ENCODE measurements at places on chromosomes 3 and 15.

DNA sequence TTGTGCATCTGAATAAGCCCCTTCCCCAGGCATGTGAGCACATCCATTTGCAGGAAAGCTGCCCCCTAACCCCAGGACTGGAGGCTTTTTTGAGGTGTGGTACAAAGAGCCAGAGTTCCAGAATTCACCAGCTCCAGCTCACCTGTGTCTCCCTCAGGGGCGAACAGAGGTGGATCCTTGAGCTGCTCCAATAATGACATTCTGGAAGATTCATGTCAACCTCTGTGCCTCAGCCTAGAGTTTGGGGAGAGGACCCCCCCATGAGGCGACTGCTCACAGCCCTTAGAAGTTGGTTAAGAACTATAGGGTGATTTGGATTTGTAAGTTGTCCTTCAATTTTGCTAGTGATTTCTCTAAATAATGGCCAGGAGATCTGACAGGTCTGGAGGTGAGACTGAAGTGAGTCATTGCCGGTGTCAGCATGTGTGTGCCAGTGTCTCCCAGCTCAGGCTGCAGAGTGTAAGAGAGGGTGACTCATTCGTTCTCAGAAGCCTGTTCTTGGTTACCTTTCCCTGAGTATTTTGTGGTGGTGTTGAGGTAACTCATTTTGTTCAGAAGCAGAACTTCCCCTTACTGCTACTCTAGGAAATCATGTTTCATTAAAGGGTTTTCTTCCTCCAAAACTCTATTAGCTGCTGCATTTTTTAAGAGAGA, 136.9 kb upstream of the TOPAZ1 start:
- DNase-seq: peak; percentile 51

DNA sequence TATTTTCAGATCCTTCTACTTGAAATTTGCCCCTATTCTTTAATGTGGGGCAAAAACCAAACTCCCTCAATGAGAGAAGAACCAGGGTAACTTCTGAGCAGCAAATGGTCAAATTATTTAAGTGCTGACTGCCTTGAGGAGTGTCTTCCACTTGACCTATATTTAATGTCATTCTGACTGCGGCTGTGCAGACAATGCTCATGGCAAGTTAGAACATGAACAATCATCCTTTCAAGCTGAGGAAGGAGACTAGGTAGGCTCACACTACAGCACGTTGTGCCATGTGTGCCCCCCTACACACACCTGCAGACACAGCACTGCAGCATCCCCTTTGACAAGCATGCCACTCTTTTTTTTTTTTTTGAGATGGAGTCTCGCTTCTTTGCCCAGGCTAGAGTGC, 98.2 kb downstream of the OSBPL10 start:
- DNase-seq: no peak

DNA sequence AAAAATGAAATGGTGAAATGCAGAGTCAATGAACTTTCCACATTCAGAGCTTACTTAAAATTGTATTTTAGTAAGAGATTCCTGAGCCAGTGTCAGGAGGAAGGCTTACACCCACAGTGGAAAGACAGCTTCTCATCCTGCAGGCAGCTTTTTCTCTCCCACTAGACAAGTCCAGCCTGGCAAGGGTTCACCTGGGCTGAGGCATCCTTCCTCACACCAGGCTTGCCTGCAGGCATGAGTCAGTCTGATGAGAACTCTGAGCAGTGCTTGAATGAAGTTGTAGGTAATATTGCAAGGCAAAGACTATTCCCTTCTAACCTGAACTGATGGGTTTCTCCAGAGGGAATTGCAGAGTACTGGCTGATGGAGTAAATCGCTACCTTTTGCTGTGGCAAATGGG, 3.1 kb downstream of the CCR4 start:
- no peak for DNase-seq

DNA sequence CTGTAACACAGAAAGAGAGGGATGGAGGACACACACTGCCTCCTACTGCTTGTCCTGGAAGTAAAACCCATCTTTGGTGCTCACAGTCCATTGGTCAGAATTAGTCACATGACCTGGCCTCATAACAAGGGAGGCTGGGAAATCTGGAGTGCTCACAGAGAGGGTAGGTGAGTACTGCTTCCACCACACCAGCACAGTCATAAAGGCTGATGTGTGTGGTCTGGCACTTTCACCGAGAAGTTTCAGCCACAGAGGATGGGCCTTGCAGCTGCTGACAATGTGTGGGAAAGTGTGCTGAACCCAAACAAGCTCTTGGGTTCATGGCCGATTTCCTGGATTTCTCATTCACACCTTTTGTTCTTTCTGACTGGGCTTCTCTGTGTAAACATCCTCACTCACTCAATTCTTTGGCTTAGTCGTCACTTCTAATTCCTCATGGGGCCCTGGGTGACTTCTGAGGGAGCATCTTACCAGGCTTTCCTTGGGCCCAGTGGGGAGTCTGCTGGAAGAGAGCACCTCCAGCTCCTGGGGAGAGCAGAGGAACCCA, 100.7 kb downstream of the ASB7 start:
- no peak for DNase-seq

DNA sequence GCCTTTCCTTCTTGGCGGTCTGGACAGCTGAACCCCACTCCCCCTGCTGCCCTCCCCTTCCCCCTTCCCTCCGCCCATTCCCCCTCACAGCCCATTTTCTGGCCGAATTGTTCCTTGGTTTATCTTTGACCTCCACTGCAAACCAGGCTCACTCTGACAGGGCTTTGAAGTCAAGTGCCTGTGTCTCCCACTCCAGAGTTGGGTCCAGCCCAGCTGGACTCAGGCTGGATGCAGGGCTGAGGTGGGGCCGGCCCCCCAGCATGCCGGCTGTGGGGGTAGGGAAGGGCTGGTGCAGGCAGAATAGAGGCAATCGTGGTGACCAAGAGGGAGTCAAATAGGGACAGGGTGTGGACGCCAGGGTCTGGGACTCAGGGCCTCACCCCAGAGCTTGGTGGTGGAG, 57.0 kb upstream of the MRPS22 start:
- DNase-seq: no peak

GRCh38 chr15:52579852-52580251, 11.0 kb upstream of the ARPP19 start:
- no peak for DNase-seq

DNA sequence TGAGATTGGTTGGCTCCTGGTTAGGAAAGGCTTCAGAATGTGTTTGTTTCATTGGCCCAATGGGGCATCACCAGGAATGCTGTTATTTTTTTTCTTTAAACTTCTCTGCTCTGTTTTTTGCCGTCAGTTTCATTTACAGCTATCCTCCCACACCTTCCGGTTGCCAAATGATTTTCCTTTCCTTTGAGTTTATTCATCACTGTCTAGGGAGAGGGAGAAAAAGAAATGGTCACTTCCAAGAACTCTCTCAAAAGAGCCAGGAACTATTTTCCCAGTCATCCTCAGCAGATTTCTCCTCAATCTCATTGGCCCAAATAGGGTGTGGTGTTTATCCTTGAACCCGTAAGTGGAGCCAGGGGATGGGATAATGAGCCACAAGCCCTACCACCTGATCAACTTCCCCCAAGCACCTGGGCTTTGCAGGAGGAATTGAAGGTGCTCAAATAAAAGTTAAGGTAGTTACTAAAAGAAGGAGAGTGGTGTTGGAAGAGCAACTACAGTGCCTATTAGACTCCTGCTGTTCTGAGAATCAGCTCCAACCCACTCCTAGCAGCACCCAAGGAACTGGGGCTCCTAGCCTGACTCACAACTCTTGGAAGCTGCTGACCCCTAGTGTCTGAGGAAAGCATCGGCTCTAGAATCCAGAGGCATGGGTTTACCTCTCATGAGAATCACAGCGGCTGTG, 183.8 kb upstream of the IL12A start:
- no peak for DNase-seq

DNA sequence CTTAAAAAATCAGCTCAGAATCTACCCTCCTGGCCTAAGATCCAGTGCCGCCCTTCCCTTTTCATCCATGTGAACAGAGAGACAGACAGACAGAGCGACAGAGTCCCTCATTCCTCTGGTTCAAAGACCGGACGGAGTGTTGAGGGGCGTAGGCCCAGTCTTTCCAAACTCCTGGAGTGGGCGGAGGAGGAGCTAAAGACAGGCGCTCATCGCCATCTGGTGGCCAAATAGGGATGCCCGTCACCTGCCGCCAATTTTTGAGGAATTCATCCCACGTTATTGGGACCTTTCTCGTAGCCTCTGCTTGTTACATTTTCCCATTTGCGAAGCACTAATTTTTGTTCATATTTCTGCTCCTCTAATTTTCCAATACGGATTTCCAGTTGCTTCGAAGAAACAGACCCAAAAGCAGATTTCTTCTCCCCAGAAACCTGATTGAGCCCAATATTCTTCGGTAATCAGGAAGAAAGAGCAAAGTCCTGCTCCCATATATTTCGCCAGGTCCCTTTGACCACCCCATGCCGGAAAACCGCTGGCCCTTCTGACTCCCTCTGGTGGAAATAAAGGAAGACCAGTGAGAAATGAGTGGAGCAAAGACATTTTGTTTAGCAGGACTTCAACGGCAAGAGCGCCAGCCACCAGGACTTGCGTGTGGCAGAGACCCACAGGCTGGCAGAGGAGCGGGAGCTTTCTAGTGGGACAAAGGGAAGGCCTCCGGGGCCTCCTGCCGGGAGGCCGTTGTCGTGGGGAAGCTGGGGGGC, 88.0 kb downstream of the LRRK1 start:
- peak; percentile 72 for DNase-seq
